Stimulated activated CD4-positive, alpha-beta T cell treated with anti-CD3 and anti-CD28 coated beads, Interleukin-15, amount 100 ng/mL, for 1 hour (primary cell): ENCODE measurements at places on chromosomes 6 and 20.

DNA sequence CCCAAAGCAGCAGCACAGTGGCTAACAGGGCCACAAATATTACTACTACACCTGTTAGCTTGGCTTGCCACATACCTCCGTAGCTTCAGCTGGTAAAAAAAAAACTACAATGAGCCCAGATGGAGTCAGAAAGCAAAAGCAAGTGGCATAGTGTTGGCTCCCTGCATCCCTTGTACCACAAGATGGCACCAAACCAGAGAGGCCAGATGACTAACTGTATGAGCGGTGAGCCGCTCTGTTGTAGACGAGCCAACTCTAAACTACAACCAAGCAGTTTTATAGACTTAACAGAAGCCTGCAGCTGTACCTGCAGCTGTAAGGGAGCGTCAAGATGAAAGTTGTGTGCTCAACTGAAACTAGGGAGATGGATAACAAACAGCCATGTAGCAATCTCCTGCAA lies 84.5 kb upstream of the MCHR2 start:
- DNase-seq, result no peak

GRCh38 chr20:48012401-48012974 lies 227.2 kb upstream of the SULF2 start:
- DNase-seq, result no peak

- no peak for DNase-seq
These were observed 21.0 kb downstream of the MAP3K5 start for GRCh38 chr6:136771306-136771705.

- DNase-seq, result no peak
These were observed 44.9 kb downstream of the KCTD20 start for GRCh38 chr6:36487698-36488097.

DNA sequence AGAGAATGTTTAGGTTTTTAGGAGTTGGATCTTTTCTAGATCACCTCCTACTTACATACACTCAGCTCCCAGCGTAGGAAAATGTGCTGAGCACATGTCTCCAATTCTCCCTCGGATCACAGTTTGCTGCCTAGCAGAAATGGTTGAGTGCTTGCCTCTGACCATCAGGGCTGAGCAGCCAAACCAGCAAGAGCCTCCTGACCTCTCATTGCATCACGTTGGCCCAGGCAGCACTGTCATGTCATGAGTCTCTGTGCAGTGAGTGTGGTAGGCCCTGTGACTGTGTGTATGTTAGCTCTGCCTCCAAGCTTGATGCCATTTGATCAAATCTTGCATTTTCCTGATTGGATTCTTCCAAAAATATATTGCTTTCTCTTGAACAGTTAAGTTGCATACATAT lies 112.0 kb downstream of the LRRC1 start:
- no peak for DNase-seq
